Frontal cortex (tissue), 4 donors: ENCODE measurements at places on chromosomes 4 and X.

DNA sequence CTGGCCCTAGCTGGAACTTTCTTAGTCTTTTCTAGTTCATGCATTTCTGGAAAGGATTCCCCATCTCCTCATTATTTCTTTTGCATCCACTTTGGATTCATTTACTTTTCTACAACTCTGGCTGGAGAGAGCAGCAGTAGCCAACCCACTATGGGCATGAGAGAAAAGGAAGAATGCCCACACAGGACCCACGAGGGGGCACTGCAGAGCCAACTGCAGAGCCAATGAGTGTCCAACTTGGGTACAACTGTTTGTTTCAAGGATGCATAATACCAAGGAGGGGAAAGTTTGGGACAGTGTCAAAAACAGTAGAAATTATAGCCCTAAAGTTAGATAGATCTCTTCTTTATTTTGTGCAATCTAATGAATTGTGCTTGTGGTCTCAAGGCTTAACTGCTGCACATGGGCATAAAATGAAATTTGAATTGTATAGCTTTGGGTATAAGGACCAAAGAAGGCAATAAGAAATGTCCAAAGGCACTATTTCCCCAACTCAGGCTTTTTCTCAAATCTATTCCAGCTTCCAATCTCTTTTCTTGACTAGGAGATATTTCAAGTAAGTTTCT is 230.6 kb downstream of the NSUN7 start:
- DNase-seq: no peak

GRCh38 chr4:127210893-127211649 is 421.7 kb upstream of the INTU start:
- no peak for DNase-seq

DNA sequence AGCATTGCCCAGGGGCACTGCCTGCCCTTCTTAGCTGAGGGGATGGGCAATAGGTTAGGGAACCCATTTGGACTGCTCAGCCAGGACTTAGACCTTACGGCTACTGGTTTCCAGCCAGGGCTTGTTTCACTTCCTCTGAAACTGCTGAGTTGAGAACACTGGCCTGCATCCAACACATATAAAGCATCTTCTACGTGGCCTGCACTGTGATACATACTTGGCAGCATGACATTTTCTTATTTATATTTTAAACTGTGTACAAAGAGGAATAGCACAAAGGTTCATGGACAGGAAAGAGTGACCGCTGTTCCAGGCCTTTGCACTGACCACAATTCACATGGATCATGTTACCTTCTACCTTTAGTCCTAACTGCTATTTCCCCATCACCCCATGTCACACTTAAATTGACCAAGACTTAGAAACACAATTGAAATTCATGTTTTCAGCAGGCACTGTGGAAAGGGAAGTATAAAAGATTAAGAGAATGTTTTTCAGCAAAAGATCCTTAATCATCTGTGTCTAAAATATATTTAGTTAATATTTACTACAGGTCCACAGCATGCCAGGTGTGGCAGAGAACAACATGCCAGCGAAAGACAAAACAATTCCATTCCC is 43.7 kb downstream of the NLGN4X start:
- no peak for DNase-seq

DNA sequence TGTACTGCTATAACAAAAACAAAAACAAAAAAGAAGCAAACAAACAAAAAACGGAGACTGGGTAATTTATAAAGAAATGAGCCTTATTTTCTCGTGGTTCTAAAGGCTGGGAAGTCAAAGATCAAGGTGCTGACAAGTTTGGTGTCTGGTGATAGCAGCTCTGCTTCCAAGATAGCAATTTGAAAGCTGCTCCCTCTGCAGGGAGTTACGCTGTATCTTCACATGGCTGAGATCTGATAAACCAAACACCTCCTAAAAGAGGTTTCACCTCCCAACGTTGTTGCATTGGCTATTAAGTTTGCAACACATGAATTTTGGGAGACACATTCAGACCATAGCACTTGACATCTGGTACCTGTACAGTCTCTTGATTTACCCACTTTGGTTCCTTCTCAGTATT is 854.2 kb downstream of the CENPC start:
- no peak for DNase-seq
